ENCODE measurements at places on chromosomes 2 and 18.

DNA sequence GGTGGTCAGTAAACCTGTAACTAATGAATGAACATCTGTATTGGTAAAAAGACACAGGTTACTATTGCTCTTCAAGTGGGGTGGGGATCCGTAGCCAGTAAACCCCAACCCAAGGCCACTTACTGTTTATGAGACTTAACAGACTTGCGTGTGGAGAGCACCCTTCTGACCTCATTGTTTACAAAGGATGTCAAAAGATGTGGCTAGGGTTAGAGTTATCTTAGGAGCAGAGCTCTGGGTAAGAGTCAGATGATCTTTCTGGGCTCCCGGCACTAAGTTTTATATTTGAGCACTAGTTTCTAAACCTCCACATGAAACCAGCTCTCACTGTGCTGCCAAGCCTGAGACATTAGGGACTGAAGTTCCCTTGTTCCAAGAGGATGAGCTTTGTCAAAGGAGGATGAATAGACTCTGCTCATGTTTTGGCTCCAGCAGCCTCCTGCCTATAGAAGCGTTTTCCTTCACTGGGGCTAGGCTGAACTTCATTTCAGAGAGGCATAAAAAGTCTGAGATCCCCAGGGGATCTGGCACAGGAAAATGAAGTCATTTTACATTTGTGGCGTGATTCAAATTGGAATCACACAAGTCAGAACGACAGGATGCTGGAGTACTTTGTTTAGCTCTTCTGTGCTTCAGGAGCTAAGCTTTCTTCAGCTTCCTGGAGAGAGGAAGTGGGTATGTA lies 403.1 kb upstream of the TRIB2 start:
- DNase-seq: no peak

DNA sequence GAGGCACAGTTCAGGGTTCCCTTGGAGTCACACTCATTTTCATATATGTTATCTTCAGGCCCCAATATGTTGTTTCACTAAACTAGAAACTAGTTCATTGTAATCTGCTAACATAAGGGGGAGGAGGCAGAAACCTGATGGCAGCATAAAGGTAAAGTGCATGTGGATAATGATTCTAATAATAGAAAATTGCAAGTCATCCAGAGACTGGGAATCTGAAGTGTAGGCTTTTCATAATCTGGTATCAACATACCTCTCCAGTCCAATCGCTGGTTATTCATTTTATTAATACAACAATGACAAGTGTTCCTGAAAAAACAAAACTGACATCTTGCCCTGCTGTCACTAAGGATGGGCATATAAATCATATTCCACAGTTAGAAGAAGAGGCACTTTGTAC lies 326.3 kb upstream of the ZNF804A start:
- no peak for DNase-seq

DNA sequence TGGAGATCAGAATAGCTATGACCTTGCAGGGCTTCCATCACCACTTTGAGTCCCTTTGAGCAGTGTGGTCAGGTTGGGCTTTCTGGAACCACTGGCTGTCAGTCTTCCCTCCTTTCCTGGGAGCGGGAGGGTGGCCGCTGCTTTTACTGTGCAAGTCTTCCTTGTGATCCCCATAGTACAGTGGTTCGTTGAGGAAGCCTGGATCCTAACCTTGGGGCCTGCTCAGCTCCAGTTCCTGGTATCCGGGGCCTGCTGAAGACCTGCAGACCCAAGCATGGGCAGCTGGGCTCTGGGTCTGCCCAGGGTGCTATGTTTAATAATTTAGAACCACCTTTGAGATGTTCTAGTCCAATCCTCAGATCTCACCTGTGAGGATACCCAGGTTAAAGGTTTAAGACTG lies 104.2 kb downstream of the CLIP4 start:
- DNase-seq: no peak

GRCh38 chr2:120783371-120783791 lies 47.7 kb downstream of the GLI2 start:
- no peak for DNase-seq

DNA sequence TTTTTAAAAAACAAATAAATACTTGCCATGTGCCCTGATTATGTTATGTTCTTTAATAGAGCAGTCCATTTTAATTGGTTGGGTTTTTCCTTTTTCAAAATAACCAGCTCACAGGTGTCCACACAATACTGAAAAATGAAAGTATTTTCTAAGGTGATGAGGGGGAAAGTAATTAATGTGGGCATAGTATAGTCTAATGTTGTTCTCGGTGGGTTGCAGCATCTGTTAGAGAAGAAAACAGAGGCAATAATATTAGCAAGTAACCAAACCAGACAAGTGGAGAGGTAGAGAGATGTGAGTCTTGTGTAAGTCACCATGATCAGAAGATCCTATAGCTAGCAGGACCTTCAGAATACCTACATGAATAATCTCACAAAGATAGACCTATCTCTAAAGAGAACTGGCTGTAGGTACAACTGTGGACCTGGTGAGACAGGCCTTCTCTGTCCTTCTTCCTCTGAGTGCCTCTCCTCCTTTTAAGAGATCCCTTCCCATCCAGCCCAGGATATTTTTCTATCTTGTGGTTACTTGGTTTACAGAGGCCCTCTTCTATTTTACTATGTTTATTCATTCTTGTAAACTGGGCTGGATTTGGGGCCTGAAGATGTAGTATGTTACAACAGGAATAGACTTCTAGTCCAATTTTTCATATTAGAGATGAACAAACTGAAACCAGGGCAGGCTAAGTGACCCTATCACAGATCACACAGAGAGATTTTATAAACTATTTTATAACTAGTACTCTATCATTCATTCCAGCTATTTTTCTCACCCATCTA lies 67.1 kb upstream of the MSTN start:
- no peak for DNase-seq

- no peak for DNase-seq
Measured at GRCh38 chr2:72920318-72921087, 3.2 kb downstream of the EMX1 start.

GRCh38 chr2:191023235-191023679 lies 9.3 kb upstream of the STAT1 start:
- no peak for DNase-seq

DNA sequence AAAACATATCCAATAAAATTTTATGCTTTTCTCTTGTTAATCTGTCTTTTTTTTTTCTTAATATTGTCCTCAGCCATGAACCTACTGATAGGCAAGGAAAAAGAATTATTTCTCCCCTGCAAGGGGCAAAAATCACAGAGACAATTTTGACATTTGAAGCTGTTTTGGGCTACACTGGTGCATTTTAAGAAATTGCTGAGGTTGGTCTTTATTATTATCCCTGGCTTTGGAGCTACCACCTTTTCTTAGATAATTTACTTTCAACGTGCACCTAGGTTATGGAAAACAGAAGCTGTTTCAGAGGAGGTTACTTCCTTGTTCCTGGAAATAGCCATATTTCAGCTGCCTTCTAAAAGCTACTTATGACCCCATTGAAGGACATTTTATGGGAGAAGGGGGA lies 195.5 kb upstream of the KYNU start:
- DNase-seq: no peak

- DNase-seq: no peak
Measured at GRCh38 chr18:45547910-45548309, 67.4 kb upstream of the SLC14A2 start.

Data from GM12892 (cell line).